ENCODE measurements at places on chromosomes 1 and 21.

GRCh38 chr1:207039380-207040180 lies 7.0 kb upstream of the C1orf116 start:
- no peak for DNase-seq

DNA sequence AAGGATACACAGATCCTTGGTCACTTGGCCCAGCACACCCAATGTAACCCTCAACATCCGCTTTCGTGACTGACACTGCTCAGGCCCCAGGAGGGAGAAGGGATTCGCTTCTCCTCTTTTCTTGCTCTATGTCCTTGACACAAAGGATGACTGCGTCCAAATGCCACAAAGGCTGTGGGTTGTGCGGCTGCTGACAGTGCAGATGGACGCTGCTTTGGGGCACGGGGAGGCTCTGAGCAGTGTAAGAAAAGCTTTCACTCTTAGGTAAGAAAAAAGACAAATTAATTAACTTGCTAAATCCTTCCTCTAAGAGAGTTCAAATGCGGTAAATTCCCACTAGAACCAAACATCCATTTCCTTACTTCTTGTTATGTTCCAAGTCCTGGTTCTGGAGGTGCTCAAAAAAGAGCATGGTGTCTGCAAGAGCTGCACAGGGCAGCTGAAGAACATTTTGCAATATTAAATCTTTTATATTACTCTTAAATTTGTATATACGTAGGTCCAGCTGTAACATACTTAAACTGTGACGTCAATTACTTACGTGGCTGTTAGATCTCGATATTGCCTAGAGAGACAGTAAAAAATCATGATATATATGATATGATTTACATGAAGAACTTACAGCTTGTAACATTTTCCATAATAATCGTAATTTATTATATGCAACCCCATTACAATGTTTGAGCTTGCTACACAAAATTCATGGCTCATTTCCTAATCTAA lies 19.4 kb upstream of the EPHB2 start:
- no peak for DNase-seq

- no peak for DNase-seq
Measured at GRCh38 chr1:245091818-245092637, 62.8 kb upstream of the KIF26B start.

DNA sequence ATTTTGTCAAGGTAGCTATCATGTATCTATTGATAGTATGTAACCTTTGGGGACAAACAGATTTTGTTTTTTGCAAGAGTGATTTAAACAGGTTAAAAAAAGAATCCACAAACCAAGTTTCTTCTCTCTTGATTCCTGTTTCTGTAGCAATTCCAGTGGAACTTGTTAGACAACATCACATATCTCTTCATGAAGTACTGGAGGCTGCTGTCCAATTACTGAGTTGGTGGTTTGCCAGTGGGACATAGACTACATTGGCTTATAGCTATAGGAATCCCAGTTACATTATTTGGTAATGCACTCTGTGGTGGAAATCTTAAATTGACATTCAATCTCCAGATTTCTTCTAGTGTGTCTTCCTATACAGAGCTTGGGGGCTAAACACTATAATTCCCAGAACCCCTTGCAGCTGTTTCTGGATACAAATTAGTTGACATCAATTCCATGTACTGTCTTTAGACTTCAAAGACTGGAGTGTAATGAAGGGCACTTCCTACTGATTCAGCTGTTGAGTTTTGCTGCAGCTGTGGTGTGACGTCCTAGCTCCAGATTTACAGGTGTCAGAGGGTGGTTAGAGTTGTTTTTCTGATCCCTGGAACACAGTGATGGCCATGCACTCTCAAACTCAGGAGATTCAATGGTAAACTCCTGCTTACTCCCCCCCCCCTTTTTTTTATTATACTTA lies 29.4 kb upstream of the GCLM start:
- DNase-seq, result no peak

DNA sequence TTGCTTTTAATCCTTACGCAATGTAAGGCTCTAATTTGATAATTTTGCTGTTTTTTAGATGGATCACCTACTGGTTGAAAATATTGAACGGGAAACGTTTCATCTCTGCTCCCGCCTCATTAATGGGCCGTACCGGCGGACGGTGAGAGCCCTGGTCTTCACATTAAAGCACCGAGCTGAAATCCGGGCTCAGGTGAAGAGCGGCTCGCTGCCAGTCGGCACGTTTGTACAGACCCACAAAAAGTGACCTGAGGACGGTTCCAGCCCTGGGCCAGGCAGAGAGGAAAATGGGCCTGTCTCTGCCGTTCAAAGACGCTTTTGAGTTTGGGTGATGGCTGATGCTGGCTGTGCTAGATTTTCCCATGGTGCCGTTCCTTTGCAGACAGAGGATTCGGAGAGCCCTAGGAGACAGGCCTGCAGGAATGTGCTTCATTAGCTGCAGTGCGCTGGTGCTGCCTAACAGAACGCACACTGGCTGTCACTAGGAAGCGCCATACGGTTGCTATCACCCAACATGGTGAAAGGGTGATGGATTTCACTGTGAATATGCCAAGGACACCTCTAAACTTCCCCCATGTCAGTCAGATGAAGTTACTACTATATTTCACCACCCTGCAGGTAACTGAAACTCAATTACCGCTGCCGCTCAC lies 42.9 kb downstream of the TCEANC2 start:
- no peak for DNase-seq

DNA sequence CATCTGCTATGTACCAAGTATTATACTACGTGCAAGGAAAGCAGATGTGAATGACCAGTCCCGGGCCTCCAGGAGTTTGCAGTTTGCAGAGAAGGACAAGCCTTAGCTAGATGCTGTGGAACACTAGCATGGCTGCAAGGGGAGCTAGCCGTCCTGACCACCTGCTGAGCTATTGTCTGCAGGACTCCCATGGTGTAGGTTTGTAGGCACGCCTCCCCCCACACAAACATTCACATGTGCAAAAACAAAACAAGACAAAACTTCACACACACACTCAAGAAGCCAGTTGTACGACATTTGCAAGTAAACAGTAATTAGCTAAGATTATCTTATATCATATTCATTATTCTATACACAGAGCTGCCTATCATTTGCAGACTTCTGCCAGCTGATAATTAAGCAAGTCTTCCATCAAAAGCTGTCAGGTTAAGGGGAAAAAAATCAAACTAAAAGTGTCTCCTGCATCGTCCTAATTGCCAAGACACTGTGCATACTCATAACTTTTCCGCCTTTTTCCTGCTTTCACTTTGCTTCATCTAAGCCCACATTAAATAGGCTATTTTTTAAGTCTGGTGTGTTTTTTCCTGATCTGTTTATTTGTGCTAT lies 10.7 kb upstream of the HNRNPU start:
- DNase-seq, result no peak

DNA sequence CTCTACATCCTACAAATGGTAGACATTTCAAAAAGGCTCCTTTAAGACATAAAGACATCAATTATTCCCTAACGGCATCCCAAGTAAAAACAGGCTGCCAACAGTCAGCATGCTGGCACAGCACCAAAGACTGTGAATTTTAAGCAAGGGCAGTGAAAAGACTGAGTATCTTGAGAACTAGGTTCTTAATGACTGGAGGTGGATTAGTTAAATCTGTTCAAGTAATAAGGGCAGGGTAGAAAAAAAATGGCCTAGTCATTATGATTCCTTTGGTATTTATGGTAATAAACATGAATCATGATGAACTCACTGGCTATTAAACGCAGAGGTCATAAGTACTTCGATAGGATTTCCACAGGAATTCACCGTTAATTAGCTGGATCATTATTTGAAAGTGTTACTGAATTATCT lies 75.2 kb downstream of the KIFAP3 start:
- DNase-seq, result no peak

- DNase-seq, result no peak
Measured at GRCh38 chr21:37176716-37177115, 90.4 kb downstream of the VPS26C start.

- no peak for DNase-seq
Measured at GRCh38 chr1:84947536-84948410, 49.1 kb downstream of the MCOLN2 start.

- DNase-seq, result no peak
Measured at GRCh38 chr1:205714190-205714905, 34.0 kb upstream of the SLC45A3 start.

DNA sequence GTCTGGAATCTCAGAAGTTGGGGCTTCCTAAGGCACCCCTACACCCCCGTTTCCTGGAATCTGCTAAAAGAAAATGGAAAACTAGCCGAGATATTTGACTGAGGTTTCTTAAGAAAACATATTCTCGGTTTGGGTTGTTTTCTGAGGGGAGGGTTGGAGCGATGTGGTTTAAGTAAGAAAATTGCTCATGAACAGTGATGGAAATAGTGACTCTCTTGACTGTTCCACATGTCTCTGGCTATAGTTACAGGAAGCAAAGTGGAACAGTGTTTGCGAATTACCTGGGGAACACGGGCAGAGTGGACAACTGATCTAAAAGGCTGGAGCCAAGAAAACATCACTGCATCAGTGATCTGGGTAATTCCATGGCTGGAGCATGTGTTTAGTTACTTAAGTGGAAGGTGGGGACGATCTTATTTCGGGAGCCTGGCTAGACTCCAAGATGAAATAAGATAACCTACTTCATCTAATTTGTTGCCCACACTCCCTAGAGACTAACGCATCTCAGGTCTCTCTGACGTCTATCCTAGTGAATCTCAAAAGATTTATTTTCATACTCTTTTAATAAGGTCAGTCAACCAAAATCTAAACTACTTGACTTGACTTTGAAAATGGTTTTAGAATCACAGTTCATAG lies 92.4 kb downstream of the KCNJ15 start:
- no peak for DNase-seq

GRCh38 chr1:44760876-44761275 lies 14.5 kb upstream of the RPS8 start:
- no peak for DNase-seq
